ENCODE measurements at places on chromosomes 2 and 18.
A peak's percentile ranks its signal among the peaks of the same experiment; 100 is the strongest.

- DNase-seq, result no peak
Measured at GRCh38 chr2:53655256-53655655, 112.3 kb upstream of the CHAC2 start.

DNA sequence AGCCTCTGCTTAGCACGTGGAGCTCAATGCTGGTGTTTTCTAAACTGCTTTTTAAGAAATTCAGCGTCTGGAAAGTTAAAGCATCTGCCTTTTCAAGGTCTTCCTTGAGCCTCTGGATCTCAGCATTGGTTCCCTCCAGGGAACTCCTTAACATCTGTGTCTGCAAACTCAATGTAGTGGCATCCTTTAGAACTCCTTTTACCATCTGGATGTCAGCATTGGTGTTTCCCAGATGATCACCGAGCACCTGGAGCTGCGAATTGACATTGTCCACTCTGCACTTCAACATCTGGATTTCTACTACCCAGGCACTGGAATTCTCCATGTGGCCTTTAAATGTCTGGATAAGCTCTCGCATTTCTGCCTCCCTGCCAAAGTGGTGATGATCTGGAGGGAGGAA, 3.7 kb downstream of the CLEC4F start:
- no peak for DNase-seq

GRCh38 chr2:109694190-109694589, 80.0 kb downstream of the SOWAHC start:
- DNase-seq, result no peak

GRCh38 chr2:217832987-217833386, 169.8 kb downstream of the TNS1 start:
- DNase-seq, result no peak

GRCh38 chr18:73331212-73331772, 463.5 kb upstream of the NETO1 start:
- no peak for DNase-seq

DNA sequence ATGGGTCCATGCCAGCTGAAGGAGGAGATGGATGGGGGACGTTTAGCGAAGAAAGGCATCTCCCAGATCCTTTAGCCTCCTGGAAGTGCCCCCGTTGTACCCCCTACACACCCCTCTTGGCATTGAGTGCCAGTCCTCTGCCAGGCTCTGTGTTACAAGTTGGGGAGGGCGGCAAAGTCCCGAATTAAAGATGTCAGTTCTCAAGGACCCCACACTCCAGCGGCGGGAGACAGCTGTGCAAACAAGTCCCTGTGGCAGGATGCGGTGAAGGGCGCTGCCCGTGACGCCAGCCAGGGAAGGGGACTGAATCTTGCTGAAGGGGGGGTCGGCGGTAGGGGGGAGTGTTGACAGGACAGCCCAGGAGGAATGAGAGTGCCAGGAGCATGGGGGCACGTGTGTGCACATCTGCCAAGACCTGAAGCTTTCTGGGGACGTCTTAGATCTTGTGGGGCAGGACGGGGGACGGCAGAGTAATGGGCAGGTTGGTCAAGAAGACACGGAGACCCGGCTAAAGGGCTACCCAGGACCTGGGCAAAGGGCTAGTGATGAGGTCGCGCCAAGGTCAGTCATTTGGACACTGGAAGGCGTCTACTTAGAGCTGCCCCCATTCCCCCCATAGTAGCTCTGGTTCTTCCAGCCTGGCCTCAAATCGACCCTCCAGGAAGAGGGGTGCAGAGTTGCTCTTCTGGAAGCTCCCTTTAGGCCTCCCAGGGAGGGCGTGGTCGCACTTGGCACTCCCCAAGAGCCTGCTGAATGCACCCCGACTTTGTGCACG, 2.8 kb upstream of the CTDSP1 start:
- DNase-seq, result peak; percentile 62

- DNase-seq, result no peak
Measured at GRCh38 chr2:12048550-12048949, 302.1 kb downstream of the LPIN1 start.

DNA sequence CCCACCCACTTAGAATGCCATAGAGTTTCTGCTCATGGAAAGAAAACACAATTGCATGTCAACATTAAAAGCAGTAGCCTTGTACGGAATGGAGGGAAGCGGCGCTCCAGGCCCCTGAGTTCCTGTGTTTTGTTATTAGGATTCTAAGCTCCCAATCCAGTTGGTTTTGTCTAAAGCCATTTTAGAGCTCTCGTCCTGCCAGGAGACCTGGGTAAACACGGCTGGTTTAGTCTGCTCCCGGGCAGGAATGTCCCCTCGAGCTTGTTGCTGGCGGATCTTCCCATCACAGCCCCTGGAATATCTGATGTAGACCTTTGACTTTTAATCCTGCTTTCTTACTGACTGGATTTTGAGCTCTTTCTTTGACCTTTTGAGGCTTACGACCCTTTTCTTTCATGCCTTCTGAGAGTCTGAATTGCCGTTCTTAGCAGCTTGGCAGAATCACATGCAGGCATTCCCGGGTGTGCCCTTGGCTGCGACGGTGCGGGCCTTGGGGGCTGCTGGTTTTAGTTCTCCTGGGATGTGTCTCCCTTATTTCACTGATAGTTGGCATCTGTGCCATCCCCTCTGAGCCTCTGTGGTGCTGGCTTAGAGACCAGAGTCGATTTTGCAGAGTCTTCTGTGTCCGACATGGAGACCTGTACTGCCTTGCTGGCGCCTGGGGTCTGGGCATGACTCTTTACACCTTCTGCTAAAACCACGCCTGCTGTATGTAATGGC, 25.4 kb downstream of the GREB1 start:
- DNase-seq, result no peak

GRCh38 chr2:127308586-127309138, 14.7 kb upstream of the ERCC3 start:
- DNase-seq, result no peak

DNA sequence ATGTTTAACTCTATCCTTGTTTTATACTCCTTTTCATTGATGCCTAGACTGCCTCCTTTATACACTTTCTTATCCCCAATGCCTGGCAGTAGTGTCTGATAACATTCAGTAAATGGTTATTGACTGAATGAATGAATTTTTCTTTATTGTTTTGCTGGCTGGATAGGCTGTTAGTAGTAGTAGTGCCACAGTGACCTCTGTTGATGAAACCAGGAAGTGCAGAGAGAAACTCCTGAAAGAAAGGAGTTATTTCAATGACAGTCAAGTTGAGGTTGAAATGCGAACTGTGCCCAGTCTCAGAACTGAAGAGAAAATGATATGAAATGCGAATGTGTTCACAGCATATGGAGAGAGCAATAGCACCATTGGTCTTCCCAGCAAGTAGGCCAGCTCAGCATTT, 26.8 kb upstream of the SLC9A2 start:
- no peak for DNase-seq

- DNase-seq, result no peak
Measured at GRCh38 chr2:130766037-130766436, 10.7 kb downstream of the AMER3 start.

DNA sequence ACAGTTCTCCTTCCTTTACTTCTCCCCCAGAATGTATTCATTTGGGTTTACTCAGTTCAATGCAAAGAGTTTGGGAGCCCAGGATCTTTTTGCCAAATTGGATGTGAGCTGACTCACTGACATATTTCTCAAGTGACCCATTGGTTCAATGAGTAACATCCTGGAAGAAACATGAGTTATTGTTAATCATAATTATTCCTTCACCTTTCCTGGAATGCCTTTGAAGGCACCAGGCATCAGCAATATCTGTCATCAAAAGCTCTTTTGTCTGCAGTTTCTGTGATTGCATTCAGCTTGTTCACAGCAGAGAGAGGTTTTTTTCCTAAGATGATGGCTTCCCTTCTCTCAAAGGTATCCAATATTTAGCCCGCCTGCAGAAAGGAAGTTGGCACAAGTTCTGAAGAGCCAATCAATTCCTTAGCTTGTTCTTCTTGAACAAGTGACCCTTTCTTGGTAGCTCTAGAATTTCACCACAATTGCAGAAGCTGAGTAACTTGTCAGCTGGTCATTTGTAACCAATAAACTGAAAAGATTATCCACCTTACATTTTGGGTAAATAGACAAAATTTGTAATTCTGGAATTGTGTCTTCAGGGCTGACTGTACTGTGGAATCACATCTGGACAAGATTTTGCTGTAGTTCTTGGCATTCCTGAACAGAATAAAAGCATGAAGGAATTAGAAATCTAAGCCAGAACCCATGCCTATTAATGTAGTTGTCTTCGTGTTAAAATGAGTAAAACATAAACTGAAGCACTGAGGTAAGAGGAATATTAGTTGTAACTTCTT, 72.2 kb upstream of the TMEM17 start:
- no peak for DNase-seq

- no peak for DNase-seq
Measured at GRCh38 chr2:231047274-231047922, 9.3 kb upstream of the PSMD1 start.

DNA sequence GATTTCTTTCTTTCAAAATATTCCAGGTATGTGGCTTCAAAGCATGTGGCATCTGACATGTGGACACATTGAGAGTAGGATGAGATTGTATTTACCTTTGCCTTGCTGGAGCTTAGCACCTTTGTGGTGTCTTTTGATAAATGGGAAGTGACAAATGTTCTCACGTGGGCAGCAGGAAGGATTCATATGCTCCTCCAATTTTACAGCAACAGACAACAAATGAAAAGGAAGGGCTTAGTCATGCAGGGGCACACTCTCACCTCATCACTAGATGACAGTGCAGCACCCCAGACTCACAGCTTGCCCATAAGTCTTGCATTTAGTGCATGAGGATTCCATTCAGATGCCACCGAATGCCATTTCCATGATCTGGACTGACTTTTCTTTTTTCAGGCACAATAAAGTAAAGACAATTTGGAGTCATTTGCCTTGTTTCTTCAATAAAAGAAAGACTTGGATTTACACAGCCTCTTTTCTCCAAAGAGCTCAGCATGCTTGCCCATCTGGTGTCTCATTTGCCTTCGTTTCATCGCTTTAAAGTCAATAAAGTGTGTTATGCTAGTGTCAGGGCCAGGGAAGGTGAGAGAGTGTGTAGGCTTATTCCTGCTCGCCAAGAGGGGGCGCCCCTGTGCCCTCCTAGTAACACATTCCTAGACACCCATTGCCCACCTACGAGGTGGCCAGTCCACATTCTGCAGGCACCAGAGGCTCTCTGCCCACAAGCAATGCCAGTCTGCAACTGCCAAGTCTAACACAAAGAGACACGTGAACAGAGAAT, 39.6 kb upstream of the DAPL1 start:
- DNase-seq, result no peak

Measured in activated CD8-positive, alpha-beta memory T cell treated with anti-CD3 and anti-CD28 coated beads for 1 hour (primary cell).